Hippocampal formation (tissue), 2 donors: ENCODE measurements at places on chromosomes 7 and 10.

- no peak for DNase-seq
Observed at GRCh38 chr7:4791101-4791737, 15.8 kb downstream of the AP5Z1 start.

GRCh38 chr10:59757966-59758365, 4.7 kb upstream of the MRLN start:
- no peak for DNase-seq

DNA sequence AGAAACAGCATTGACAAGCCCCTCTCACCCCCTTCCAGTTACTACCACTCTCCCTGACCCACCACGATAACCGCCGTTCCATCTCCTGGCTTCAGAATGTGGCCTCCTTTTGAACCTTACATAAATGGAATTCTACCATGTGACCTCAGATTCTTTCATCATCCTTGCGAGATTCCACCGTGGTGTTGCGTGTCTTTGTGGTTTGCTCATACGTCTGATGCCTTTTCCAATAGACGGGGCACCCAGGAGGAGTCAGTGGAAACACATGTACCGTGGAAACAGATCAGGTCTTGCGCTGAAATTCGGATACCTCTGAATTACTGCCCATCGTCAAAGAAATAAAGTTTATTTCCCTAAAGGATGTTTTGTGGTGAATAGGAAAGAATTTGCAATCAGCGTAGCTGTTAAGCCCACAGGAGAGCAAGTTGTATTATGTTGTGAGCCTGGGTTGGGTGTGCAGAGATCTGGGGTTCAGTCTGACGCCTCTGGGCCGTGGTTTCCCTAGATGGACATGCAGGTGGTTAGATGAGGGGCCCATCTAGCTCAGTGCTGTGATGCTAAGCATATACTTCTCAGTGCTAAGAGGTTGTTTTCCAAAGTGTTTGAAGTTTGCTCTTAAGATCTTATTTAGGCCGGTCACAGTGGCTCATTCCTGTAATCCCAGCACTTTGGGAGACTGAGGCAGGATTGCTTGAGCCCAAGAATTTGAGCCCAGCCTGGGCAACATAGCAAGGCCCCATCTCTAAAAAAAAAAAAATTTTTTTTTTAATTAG, 29.1 kb downstream of the GTF2IRD1 start:
- no peak for DNase-seq

GRCh38 chr10:87054373-87055295, 34.5 kb downstream of the FAM25A start:
- DNase-seq, result no peak

GRCh38 chr7:143280566-143280965, 4.2 kb upstream of the TMEM139 start:
- DNase-seq, result no peak

DNA sequence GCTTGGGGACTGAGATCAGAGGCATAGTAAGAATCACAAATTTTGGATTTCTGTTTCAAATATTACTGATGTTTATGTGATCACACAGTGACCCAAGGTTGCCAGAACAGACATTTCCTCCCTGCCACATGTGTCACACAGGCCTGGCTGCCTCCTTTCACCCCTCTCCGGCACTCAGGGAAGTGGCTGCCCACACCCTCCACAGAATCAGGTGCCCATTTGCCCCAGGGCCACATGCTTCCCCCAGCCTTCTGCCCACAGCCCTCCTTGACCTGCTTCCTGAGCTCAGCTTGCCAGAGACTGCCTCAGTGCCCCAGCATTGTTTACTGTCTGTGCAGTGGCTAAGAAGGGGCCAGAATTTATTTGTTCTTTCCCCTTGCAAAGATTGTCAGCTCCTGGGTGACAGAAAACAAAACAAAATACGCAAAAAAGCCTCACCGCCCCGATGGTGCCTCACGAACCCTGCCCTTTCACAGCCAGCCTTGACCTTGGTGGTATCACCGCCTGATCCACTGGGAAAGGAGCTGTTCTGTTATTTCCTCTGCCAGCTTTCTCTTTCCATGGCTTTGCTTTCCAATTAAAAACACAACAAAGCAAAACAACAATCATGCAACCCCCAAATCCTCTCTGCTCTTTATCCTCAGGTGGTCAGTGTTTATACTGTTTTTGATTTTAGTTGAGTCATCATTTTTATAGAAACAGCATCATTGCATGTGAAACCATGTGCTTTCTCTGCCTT, 52.8 kb downstream of the CHN2 start:
- no peak for DNase-seq

DNA sequence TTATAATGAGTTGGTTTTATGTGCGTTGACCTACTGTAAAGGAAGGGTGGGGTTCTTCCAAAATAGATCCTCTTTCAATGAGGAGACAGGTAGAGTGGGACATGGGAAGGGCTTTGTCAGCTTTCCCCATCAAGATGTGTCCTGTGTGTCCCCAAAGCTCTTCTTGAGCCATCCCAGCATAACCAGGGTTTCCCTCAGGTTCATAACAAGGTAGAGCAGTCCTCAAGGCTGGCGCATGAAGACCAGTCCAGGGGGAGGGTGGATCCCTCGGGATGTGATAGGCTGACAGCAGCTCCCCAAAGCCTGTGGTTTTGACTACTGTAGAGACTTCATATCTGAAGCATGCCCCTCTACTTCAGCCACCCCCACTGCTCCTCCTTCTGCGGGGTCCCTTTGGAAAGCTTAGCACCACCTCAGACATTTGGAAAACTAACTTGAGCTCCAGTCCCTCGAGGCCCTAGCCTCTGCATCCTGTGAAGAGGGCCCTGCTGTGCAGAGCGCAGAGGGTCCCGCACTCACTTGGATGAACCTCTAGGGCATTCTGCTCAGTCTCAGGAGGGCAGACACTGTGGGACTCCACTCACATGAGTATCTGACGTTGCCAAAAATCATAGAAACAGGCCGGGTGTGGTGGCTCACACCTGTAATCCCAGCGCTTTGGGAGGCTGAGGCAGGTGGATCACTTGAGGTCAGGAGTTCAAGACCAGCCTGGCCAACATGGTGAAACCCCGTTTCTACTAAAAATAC, 1.1 kb upstream of the GIMAP8 start:
- DNase-seq, result no peak

DNA sequence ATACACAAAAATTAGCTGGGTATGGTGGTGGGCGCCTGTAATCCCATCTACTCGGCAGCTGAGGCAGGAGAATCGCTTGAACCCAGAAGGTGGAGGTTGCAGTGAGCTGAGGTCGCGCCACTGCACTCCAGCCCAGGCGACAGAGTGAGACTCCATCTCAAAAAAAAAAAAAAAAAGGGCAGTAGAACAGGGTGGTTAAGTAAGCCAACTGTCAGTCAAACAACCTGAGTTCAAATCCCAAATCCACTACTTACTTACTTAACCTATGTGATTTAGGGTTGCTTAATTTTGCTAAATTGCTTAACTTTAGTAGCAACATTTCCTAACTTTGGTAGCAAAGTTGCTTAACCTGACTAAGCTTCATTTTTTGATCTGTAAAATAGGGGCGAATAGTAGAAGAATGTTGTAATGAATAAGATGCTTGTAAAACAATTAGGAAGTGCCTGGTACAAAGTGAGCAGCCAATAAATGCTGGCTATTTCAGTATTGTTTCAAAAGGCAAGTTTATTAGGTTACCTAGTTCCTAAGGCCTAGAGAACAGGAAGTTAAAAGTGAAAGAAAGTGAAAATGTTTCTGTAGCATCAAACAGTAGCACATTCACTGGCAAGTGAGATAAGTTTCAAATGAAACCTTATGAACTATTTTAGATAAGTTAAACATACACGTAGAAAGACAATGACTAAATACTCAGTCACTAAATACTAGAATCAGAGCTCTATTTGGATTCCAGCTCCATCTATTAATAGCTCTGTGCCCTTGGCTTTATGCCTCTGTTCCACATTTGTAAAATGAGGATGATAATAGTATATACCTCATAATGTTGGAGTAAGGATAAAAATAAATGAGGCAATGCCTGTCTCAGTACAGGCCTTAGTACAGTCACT, 64.3 kb downstream of the HOXA1 start:
- DNase-seq, result no peak

- no peak for DNase-seq
Observed at GRCh38 chr10:126252884-126253610, 135.2 kb downstream of the ADAM12 start.

GRCh38 chr10:20040012-20040411, 223.8 kb downstream of the PLXDC2 start:
- no peak for DNase-seq
